ENCODE measurements at places on chromosomes 6 and 20. TPM values are rescaled to one million over a fixed set of nuclear protein-coding genes. Genes with fewer than 3 reads are reported as not detected.

Gene TRMT6
- polyA plus RNA-seq: 18.8 TPM

Gene SLC22A23
- 8.8 TPM for polyA plus RNA-seq

Gene C20orf202
- polyA plus RNA-seq: 0.49 TPM

DNA sequence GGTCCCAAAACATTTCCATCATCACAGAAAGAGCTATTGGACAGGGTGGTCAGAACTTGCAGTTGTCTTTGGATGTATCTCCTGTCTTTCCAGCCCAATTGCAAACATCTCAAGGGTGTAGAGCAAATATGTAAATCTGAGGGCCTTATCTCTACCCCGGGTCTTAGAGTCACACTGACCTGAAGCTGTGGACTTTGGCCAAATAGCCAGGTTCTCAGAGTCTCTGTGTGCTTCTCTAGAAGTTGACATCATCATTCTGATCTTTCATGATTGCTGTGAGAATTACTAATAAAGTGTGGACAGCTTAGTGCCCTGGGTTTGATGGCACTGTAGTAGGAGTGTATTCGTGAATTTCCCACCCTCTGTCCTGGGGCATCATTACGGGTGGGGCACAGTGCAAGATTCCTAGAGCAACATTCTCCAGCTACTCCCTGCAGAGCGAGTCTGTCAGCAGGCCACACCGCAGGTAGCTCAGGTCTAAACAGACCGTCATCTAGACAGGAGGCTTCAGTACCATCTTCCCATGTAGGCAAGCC, 71.1 kb downstream of the SLC24A3 start:
- DNase-seq: no peak

- DNase-seq: no peak
Observed at GRCh38 chr6:33620158-33620855, 815 bp upstream of the ITPR3 start.

- no peak for DNase-seq
Observed at GRCh38 chr6:26311012-26311384, 54.0 kb upstream of the BTN3A2 start.

- no peak for DNase-seq
Observed at GRCh38 chr6:119541132-119541905, 191.8 kb upstream of the MAN1A1 start.
